EH (cell line): ENCODE measurements at places on chromosomes 5 and 9.
A peak's percentile ranks its signal among the peaks of the same experiment; 100 is the strongest.

- no peak for DNase-seq
Observed at GRCh38 chr9:26891726-26892125, 876 bp downstream of the CAAP1 start.

DNA sequence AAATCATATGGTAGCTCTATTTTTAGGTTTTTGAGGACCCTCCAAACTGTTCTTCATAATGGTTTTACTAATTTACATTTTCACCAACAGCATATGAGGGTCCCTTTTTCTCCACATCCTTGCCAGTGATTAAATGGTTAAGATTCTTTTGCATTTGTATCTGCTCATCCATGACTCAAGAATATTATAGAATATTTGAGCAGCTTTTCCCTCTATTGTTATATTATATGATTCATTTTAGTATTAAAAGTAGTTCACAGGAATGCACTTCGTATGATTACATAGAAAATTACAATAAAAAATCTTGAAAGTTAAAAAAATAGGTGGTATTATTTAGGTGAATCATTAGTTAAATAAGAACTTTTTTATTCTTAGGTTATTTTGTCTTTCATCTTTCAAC is 140.7 kb downstream of the WDR70 start:
- no peak for DNase-seq

DNA sequence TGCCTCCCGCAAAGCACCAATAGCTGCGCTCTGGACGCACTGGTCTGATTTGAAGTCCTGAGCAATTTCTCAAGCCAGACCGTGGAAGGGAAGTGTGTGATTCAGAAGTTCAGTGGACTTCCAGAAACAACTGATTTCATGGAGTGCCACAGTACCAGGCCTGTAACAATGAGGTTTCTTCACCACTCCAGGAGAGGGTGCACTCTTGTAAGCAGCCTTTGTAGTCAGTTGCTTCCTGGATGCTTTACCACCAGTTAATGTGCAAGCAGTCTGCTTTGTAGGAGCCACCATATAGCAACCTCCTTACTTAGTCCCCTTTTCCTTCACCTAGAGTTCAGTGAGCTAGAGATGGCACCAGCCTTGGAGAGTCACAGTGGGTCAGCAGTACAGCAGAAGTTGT is 12.3 kb downstream of the CAAP1 start:
- no peak for DNase-seq

- DNase-seq, result no peak
Observed at GRCh38 chr5:59616413-59616812, 277.1 kb downstream of the PDE4D start.

DNA sequence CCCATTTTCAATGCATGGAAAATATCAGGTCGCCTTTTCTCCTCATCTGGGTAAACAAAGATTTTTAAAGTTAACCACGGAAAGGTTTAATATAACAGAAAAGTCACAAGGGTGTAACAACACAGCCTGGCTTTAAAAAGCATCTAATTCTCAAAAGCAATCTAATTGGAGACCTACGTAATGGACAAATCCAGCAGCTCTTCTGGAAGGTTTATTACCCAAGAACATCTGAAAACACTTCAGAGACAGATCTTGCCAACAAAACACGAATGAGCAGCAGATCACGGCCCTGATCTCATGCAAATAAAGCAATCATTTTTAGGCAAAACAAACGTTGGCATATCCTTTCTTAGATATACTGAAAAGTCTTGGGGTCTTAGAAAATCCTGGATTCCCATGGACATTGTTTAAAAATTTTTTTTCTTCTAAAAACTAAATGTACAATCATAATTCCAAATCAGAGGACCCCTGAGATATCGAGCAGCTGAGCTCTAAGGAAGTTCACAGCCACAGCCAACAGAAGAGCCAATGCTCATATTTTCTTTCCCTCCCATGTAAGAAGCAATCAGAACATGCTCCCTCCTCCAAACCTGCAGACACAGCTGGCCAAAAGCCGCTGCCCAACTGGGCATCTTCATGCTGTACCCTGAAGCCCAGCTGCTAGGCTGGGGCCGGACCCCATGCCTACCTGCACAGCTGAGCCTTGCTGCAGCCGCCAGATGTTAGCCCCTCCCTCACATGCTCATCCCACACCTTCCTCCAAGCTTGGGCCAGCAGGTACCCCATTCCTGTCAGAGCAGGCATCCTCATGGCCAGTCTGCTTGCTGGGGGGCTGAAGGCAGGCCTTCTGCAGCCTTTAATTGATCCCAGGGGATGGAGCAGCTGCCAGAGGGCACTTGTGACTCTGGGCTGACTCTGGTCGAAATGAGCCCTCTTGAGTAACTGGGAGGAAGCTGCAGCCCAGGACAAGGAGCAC is 11.2 kb downstream of the ANKS6 start:
- DNase-seq, result no peak

- DNase-seq, result no peak
Observed at GRCh38 chr9:33794560-33794959, 801 bp upstream of the PRSS3 start.

- no peak for DNase-seq
Observed at GRCh38 chr9:70493029-70493428, 78.6 kb upstream of the KLF9 start.

DNA sequence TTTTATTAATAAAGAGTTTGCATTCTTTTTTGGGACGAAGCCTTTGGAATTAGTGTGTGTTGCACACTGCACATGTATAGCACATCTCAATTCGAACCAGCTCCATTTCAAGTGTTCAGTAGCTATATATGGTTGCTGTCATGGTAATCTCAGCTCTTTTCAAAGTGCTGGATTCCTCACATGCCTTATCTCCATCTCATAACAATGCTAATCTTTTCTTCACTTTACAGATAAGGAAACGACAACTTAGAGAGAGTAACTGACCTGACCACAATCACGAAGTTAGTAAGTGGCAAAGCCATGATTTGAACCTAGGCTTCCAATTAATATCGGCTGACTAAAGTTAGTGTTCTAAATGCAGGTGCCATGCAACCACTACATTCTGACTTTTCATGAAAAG is 204.8 kb upstream of the RASEF start:
- no peak for DNase-seq

DNA sequence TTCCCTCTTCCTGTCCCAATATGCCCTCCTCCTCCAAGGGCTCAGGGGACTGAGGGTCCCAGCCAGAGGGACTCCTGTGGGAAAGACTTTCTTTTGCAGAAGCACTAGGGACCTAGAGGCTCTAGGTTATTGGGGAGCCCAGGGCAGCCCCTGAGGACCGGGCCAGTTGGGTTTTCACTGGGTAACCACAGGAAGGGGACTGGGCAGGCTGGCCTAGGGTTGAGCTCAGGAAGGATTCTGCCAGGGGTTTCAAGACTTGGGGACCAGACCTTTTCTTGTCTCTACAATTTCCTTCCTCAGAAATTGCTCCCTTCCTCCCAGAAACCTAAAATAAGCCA is 24.4 kb upstream of the HMCN2 start:
- DNase-seq, result no peak

DNA sequence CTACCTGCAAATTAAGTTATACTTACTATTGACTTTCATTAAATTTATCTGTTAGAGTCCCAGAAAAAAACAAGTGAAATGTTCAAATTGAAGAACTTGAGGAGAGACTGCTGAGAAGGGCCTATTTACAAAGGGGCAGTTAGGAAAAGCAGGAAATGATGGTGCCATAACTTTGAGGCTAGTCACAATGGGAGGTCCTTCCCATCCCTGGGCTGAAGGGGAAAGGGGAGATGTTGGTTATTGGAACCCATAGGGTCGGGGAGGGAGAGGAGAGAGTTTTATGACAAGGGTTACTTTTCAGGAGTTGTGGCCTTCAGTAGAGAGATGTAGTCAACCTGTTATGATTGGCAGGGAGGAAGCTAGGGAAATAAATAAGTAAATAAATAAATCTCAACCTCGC is 169.1 kb downstream of the DMRT2 start:
- peak; percentile 32 for DNase-seq

DNA sequence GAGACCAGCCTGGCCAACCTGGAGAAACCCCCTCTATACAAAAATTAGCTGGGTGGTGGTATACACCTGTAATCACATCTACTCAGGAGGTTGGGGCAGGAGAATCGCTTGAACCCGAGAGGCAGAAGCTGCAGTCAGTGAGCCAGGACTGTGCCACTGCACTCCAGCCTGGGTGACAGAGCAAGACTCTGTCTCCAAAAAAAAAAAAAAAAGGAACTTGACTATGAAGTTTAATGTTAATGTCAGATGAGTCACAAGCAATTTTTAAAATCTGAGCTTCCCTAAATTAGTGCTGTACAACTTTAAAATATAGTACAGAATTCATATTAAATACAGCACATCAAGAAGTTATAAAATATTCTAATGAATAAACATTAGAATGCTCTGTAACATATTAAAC is 1.5 kb downstream of the MEIKIN start:
- DNase-seq, result no peak

DNA sequence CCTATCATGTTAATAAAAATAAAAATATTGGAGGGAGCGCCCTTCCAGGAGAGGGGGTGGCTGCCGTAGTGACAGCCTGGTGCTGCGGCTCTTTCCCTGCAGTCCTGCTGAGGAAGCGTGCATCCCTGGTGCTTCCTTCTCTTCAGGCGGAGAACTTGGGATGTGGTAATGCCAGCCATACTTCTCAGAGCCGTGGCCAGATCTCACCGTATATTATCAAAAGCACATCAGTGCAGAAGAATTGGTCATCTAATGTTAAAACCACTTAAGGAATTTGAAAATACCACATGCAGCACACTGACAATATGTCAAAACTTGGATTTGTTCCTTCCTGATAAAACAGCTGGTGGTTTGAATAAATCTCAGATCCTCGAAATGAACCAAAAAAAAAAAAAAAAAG is 17.7 kb downstream of the C9orf40 start:
- peak; percentile 11 for DNase-seq

DNA sequence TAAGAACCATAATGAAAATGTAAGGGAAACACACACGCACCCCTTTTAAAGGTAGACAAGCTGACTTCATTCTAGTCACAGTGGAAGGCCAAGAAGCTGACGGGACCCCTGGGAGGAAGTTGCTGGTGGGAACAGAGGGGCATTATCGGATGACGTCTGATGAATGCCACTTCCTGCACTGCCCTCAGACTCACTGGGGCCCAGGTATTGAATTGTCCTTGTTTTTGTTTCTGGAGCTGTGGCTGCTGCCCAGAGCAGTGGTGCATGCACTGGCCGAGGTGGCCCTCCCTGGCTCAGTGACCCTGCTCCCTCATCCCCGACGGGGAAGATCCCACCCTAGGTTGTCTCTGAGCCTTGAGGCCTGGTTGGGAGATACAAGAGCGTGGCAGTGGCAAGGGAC is 15.3 kb upstream of the RPL26L1 start:
- no peak for DNase-seq

GRCh38 chr5:174303035-174303434 is 257.5 kb downstream of the NSG2 start:
- DNase-seq, result no peak

- no peak for DNase-seq
Observed at GRCh38 chr9:98890256-98890655, 53.5 kb upstream of the COL15A1 start.

- peak; percentile 52 for DNase-seq
Observed at GRCh38 chr5:154712518-154713437, 42.4 kb upstream of the LARP1 start.

DNA sequence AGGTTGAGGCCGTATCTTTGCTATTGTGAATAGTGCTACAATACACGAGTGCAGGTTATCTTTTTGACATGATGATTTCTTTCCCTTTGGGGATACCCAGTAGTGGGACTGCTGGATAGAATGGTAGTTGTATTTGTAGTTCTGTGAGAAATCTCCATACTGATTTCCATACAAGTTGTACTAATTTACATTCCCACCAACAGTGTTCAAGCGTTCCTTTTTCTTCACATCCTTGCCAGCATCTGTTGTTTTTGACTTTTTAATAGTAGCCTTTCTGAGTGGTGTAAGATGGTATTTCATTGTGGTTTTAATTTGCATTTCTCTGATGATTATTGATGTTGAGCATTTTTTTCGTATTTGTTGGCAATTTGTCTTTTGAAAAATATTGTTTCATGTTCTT is 41.4 kb downstream of the CNOT6 start:
- no peak for DNase-seq

GRCh38 chr5:94402096-94402495 is 216.3 kb downstream of the KIAA0825 start:
- DNase-seq, result no peak

- no peak for DNase-seq
Observed at GRCh38 chr5:166431456-166431855, 1860.0 kb upstream of the WWC1 start.

DNA sequence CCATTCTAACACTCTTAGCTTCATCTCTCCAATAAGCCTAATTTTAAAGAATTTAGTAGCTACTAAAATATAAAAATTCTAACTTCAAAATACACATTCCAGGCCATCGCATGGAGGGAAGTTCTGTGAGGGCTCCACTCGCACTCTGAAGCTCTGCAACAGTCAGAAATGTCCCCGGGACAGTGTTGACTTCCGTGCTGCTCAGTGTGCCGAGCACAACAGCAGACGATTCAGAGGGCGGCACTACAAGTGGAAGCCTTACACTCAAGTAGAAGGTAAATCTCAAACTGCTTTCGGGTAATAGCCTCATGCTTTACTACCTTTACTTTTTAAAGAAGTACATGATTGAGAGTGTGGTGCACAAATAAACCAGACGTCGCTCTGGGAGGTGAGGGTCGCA is 94.8 kb downstream of the ADAMTS16 start:
- DNase-seq, result no peak

DNA sequence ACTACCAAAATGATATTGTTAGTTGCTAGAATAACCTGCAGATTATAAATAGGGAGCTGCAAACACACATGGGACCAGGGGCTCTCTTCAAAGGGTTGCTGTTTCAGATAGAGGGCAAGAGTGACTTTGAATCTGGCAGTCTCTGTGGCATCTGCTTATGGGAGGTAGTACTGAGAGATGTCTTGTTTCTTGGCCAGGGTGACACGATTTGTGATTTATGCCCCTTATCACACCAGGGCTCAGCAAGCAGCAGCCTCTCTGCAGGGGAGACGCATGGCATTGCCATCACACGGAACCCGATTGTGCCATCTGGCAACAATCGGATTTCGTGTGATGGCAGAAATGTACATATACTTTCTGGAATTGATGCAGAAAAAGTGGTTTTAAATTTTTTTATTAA is 615.6 kb downstream of the ZNF608 start:
- no peak for DNase-seq

GRCh38 chr5:91777671-91778070 is 394.6 kb upstream of the ARRDC3 start:
- DNase-seq, result no peak

DNA sequence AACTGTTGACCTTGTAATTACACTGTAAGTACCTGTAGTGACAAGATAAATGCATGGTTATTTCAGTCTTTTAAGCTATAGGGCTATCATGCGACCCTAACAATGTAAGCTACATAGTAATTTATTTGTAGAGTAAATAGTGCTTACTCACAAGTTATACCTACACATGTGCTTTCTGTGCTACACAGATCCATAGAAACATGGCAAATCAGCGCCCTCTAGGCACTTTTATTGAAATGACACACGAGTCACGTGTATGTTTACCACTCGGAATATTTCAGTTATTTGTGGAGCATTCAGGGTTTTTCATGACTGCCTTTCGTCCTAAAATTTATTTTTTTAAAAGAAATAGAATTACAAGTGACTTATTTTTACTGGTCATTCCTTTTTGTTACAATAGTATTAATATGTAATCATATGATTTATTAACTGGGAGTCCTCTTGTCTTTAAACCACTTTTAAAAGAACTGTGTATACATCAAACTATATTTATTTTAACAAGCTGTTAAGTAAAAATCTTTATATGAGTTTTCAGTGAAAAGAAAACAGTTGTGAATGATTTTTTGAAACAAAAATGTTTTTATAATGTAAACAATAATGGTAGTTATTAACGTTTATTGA is 1242.3 kb upstream of the WWC1 start:
- DNase-seq, result no peak
